Stimulated activated CD8-positive, alpha-beta memory T cell treated with anti-CD3 and anti-CD28 coated beads, Interleukin-4, amount 100 ng/mL, for 1 hour (primary cell): ENCODE measurements at places on chromosomes 1 and 21.

DNA sequence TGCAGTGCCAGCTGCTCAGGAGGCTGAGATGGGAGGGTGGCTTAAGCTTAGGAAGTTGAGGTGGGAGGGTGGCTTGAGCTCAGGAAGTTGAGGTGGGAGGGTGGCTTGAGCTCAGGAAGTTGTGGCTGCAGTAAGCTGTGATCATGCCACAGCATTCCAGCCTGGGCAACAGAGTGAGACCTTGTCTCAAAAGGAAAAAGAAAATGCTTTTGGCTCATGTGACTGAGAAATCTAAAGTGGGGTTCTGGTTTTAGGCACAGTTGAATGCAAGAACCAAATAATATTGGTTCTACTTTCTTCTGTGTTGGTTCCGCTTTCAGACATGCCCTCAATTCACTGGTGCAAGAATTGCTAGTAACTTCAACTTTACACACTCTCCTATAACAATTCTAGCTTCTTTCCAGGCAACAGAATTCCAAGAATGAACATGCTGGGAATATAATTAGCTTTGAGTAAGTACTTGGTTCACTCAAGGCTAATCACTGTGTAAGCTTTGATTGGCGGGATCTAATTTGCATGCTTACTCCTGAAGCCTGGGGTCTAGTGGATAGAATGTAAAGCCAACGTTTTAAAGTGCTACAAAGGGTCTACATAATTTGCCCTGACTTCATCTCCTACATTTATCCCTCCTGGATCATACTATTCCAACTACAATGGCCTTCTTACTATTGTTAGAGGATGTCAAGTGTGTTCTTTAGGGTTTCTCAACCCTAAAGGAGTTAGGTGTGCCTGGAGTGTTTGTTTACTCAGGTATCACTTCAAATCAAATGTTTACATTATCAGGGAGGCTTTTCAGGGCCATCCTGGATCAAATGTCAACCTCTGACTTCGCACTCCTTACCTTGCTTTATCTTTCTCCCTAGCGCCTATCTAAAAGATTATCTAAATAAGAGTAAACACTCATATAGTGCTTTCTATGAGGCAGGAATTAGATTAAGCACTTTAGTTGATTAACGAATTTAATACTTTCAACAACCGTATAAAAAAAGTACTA, 115.1 kb downstream of the SLC16A1 start:
- no peak for DNase-seq

DNA sequence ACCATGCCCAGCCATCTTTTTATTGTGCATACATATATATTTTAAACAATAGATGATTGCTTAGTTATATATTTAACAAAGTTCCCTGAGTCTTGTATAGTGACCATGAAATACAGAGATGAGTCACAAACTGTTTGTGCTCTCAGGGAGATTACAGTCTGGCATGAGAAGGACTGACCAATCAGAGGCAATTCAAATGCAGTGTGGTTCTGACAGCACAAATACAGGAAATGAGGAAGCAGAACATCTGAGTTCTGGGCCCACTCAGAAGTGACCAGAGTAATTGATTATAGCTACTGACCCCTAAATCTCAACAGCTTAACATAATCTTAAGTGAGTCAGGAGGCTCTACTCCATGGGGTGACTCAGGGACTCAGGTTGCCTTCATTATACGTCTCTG, 534.5 kb downstream of the OMA1 start:
- no peak for DNase-seq

- DNase-seq, result no peak
Measured at GRCh38 chr1:32179193-32179442, 357 bp upstream of the TXLNA start.

DNA sequence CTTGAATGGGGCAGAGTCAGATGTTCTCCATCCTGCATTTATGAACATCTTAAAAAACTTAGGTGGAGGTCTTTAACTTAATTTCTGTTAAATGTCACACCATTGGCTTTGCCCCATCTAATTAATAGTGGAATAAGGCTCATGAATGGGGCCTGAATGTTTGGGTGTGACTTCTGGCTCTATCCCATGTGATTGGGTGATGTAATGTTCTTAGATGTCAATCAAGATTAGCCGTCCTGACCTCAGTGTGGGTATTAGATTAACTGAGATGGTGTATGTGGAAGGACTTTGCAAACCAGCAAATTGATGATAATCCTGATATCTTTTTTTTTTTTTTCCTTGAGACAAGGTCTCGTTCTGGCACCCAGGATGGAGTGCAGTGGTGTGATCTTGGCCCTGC, 38.1 kb downstream of the C1orf21 start:
- DNase-seq, result no peak

DNA sequence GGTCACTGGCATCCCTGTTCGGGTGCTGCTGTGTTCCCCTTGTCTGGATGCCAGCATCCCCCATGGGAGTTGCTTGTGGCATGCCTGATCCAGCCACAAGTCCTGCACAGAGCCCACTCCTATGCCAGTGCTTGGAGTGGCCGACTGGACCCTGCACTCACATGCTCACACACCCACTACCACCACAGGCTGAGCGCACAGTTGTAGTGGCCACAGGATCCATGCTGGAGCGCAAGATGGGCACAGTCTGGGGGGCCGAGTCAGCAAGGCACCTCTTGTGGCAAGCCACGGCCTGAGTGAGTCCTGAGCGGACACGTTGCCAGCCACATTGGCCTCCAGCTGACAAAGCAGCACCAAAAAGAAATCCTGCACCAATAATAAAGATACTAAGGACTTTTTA, 661.6 kb upstream of the TMPRSS15 start:
- no peak for DNase-seq

- no peak for DNase-seq
Measured at GRCh38 chr1:208030288-208031091, 119.6 kb upstream of the CD34 start.

GRCh38 chr1:11536573-11537379, 57.8 kb downstream of the DISP3 start:
- no peak for DNase-seq

DNA sequence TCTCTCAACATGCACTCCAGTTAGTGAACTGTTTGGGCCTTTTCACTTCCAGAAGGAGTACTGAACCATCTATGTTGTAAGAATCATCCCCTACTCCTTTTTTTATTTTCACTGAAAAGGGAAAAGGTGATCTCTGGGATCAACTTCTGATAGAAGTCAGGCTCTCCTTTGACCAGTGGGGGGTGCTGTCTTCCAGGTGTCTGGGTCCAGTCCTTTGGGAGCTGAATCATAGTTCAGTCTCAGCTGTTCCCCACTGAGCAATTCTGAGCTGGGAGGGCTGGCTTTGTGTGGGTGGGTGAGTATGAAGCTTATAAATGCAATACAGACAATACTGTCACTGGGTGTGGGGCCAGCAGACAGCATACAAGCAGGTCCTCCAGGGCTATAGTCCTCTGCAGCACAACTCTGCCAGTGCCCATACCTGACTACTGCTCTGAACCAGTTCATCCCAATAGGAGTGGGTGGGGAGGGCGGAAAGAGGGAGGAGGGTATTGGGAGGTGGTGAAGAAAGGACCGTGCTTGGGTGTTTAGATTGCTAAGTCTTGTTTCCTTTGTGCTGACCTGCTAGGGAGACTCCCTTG, 12.5 kb upstream of the SARS1 start:
- DNase-seq, result no peak

DNA sequence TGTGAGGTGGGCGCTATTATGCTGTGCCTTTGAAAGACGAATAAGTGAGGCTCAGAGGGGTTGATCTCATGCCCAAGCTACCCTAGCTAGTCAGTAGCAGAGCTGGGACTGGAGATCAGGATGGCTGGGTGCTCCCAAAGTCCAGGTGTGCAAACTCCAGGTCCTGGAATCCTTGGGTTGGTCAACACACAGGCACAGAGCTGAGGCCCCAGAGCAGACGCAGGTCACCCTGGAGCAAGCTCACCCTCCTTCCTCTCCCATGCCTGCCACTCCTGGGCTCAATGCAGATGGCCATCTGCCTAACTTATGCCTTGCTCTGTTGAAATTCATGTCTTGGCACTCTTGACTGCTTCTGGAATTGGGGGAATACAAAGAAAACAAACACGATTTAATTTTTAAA, 587.2 kb downstream of the PTPRU start:
- no peak for DNase-seq

GRCh38 chr1:17825273-17826164, 70.4 kb downstream of the ACTL8 start:
- no peak for DNase-seq

- DNase-seq, result no peak
Measured at GRCh38 chr21:14591882-14592281, 45.8 kb upstream of the SAMSN1 start.

DNA sequence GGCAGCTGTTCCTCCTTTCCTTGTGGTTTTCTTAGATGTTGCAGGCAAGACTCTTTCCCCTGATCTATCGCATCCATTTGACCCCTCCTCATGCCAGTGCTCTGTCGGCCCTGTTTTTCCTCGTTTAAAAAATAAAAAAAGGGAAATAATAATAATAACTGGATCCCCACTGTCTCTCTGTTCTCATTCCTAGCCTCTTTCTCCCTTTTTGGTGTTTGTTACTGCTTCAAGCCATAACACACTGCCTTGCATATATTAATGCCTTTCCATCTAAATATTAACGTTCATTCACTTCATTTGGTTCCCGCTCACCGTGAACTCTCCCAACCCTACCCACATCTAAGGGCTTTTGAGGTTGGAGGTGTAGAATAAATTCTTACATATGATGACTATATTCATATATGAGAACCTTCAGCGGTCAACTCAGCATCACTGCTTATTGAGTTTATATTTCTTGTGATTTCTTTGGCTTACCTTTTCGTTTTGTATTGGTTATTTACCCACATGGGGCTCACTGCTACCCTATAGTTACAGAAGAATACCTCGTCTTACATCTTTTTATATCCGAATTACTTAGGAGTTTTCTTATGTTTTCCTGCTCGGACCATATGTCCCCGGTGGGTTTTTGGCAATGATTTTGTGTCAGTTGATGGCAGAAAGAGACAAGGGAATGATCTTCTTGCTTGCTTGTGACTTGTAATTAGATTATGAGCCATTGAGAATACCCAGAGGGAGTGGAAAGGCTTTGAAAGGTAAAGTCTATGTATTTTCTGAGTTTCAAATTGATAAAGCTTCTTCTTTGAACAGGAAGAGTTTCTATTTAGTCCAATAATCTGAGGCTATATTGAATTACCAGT, 805 bp downstream of the ATG4C start:
- DNase-seq, result no peak
